ENCODE measurements at places on chromosomes 12 and 14.

GRCh38 chr12:50188875-50189575, 21.9 kb upstream of the CERS5 start:
- no peak for DNase-seq

DNA sequence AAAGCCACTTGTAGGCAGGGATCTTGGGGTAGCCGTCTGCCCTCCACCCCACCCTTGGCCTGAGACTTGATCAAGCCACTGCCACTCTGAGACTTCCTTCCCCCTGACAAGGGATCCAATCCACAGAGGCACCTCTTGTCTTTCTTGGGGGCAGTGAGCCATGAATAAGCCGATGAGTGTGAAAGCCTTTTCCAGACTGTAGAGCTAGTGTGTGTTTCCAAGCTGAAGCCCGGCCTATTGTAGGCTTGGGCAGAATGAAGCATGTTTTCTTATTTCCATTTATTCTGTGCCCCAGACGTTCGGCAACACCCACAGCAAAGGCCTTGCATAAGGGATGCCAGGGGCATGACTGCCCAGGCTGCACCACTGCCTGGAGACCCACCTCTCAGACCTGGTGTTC, 991.6 kb downstream of the BCL11B start:
- DNase-seq, result no peak

- peak; percentile 18 for DNase-seq
Measured at GRCh38 chr14:65019944-65020566, 33.4 kb downstream of the FNTB start.

GRCh38 chr12:121490401-121491281, 90.2 kb downstream of the KDM2B start:
- no peak for DNase-seq

GRCh38 chr14:105739331-105740102, 213.1 kb downstream of the TMEM121 start:
- DNase-seq, result no peak

- DNase-seq, result no peak
Measured at GRCh38 chr12:117127933-117128823, 29.0 kb upstream of the TESC start.
